Neural progenitor cell (in vitro differentiated cells): ENCODE measurements at places on chromosomes 13 and 19.

GRCh38 chr19:10725415-10725814 is 7.5 kb downstream of the DNM2 start:
- no peak for DNase-seq

DNA sequence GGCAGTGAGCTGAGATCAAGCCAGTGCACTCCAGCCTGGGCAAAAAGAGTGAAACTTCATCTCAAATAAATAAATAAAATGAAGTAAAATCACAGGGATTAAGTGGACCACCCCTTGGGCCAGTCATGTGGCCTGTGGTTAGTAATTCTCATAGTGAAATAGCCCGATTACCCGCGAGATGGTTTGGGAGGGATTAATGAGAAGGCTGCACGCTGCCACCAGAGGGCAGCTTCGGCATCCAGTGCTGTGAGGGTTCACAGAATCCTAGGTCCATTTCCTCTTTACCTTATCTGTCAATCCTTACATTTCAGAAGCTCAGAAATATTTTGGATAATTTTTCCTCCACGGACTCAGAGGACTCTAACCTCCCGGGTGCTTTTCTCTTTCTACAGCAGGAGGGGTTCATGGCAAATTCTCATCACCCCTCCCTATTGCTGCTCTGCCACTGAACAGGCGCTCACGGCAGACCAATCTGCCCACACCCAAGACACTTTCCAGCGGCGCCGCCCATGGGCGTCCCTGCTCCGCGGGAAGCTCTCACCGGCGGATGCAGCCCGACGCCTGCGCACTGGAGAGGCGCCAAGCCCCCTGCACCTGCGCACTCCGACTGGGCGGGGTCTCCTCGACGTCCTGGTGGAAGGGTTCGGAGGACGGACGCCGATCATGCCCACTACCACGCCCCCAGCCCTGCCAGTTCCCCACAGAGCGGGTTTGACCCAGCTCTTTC is 11.0 kb downstream of the ZNF835 start:
- DNase-seq, result no peak

DNA sequence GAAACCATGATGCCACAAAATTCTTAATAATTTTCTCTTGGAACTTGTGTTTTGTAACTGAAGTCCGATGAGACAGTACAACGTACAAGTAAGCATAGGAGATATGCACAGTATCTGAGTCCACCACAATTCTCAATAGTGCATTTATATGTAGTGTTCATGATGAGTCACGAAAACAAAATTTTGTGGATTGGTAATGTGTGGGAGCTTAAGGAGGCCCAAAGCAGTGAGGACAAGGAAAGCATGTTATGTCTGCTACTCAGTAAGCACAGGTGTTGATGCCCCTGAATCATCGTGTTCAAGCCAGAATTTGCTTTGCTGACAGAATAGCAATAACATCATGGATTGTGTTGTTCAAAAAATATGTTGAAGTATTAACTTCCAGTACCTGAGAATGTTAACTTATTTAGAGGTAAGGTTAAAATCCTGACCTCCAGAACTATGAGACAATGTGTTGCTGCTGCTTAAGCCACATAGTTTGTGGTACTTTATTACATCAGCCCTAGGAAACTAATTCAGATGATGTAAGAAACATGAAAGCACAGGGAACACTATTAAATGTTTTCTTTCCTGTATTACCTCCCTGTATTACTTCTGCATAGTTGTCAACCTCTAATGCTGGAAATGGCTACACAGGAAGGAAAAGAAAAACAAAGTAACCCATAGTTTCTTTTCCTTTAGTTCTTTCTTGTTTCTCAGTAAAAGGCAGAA is 201.3 kb downstream of the SLITRK6 start:
- DNase-seq, result no peak

GRCh38 chr13:45231722-45232121 is 30.9 kb upstream of the KCTD4 start:
- no peak for DNase-seq

GRCh38 chr19:34232566-34233481 is 21.5 kb upstream of the GARRE1 start:
- no peak for DNase-seq

- DNase-seq, result no peak
Measured at GRCh38 chr19:16788479-16788878, 40.7 kb upstream of the SIN3B start.
